Activated naive CD4-positive, alpha-beta T cell treated with Interleukin-2 at 50 U/mL for 16 hours (primary cell): ENCODE measurements at places on chromosomes 13 and 19.

DNA sequence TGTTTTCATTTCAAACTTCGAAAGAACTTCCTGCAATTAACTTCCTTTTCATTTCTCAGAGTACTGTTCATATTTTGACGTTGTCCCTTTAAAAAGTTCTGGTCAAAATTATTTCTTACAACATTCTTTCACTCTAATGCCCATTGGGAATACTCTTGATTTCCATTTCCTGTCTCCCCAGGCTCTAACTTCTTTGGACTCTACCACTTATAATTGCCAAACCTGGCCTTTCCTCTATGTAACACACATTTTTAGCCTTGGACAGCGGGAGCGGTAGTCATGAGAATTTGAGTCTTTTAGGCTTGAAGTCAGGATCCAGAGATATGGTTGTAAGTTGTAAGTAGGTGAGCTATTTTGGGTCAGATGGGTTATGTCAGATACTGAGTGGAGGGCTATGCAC is 163.5 kb upstream of the SPRY2 start:
- no peak for DNase-seq

DNA sequence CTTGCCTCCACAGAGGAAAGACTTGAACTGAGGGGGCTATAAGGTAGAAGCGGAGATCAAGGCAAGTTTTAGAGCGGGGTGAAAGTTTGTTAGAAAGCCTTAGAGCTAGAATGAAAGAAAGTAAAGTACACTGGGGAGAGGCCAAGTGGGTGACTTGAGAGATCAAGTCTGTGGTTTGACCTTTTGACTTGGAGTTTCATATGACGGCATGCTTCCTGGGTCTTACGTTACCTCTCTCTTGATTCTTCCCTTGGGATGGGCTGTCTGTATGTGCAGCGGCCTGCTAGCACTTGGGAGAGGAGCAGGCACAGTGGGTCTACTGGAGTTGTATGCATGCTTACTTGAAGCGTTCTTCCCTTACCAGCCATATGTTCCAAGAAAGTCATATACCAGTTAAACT is 1768.5 kb downstream of the PCDH9 start:
- no peak for DNase-seq

- DNase-seq = no peak
Observed at GRCh38 chr13:67515895-67516294, 285.8 kb upstream of the PCDH9 start.

GRCh38 chr19:41555748-41556147 is 20.2 kb upstream of the CEACAM21 start:
- no peak for DNase-seq

- DNase-seq = no peak
Observed at GRCh38 chr19:29503785-29504184, 22.0 kb upstream of the VSTM2B start.

DNA sequence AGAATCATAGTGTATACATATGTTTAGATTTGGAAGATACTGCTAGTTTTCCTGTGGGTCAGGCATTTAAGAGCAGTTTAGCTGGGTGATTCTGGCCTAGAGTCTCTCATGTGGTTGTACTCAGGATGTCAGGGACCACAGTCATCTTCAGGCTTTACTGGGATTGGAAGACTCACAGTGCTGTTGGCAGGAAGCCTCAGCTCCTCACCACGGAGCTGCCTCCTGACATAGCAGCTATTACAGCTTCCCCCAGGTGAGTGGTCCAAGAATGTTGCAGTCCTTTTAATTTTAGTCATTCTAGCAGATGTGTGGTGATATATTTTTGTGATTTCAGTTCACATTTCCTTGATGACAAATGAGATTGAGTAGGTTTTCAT is 16.9 kb upstream of the GPR18 start:
- DNase-seq = peak; percentile 32

GRCh38 chr13:99693852-99694611 is 192.8 kb downstream of the TM9SF2 start:
- DNase-seq = no peak

- DNase-seq = no peak
Observed at GRCh38 chr13:101554420-101555125, 102.1 kb downstream of the ITGBL1 start.

GRCh38 chr13:23610966-23611491 is 40.8 kb downstream of the TNFRSF19 start:
- no peak for DNase-seq

GRCh38 chr13:111474136-111475002 is 153.9 kb downstream of the TEX29 start:
- no peak for DNase-seq
